ENCODE measurements at places on chromosomes 11 and 22. TPM values are rescaled to one million over a fixed set of nuclear protein-coding genes. Genes with fewer than 3 reads are reported as not detected.

- DNase-seq: no peak
These were observed 87.5 kb downstream of the DDX10 start for GRCh38 chr11:108752297-108752751.

DNA sequence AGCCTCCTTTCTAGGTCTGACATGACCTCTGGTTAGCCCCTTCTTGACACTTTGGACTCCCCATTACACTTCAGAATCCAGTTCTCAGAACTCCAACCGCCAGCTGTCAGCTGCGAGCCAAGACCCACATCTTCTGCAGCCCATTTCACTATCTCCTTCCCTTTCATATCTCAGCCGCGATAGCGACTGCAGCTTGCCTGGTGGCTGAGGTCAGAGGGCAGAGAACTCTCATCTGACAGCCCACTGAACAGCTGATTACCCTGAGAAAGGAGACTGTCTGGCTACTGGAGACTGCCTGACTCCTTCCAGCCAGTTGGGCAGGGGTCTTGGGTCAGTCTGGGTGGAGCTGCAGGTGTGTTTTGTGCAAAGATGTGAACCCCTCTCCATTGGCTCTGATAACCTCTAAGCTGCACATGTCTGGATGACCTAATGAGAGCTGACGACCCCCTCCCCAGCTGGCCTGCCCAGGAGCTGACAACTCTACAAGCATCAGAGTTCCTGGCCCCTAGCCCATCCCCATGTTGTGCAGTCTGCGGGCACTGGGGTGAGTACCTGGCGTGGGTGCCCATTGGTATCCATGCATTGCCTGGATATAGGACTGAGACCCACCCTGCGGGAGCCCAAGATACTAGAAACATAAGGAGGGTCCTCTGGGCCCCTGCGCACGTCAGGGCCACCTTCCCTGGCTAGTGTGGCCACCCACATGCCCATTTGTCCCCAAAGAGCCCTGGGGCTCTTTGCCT is 1.1 kb downstream of the CHRM1 start:
- DNase-seq: no peak

- DNase-seq: no peak
These were observed 209.2 kb upstream of the TBCEL start for GRCh38 chr11:120814531-120815318.

DNA sequence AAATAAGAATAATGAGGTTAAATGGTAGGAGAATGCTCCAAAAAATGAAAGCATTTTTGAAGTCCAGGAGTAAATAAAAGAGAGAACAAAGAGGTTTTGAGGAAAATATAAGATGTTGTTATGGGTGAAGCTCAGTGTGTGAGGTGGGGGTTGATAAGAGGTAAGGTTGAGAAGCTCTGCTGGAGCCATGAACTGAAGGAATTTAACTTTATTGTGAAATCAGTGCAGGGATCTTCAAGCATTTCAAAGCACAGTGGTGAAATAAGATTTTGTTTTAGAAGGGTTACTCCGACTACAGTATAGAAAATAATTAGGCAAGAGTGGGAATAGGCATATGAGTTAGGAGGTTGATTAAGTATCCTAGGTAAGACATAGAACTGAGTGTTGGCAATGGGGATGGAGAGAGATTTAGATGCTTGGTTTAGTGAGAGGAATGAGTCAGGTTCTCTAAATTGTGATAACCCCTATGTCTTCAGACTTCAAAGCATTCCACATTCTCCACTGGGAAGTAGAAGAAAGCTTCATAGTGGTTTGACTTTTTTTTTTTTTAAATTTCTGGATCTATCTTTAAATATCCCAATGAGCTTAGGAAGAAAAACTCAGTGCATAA is 403.2 kb downstream of the AASDHPPT start:
- DNase-seq: no peak

GRCh38 chr11:108025387-108026080 is 16.8 kb downstream of the CUL5 start:
- DNase-seq: no peak

DNA sequence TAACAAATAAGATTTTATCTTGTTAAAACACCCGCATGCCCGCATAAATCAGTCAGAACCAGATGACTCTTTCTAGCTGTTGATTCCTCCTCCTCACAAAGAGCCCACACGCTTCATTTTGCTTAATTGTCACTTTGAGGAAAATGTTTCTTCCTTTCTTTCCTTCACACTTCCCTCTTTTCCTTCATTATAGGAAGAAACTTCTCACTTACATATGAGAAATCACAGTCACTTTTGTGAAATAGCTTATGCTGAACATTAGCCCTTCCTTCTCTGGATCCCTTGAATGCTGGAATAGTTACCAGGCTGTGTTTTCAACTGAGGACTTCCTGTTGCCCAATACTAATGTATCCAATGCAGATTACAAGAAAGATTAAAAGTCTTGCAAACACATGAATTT is 5.8 kb downstream of the MS4A6E start:
- DNase-seq: no peak

The FOLR1 gene
- total RNA-seq: not detected

All from natural killer cell (primary cell).